Vagina (tissue), 2 donors: ENCODE measurements at places on chromosomes 5 and 9. TPM values are rescaled to one million over a fixed set of nuclear protein-coding genes. Genes with fewer than 3 reads are reported as not detected.

GRCh38 chr9:127492616-127493015 is 41.3 kb downstream of the LRSAM1 start:
- DNase-seq = no peak

DNA sequence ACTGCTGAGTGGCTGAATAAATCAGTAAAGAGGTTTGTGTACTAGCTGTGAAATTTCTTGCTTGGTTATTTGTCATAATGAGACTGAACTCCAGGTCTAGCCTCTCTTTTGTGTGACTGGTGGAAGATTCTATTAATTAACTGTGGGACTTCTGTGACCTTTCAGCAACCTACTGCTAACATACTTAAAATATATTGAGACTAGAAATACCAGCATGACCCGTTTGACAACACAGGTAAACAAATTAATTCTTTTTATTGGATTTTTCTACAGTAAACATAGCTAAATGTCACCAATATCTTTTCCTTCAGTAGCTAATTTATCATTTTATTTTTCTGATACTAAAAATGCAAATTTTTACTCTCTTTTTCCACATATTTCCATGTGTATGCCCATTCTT is 390.4 kb upstream of the KCNN2 start:
- DNase-seq = no peak

DNA sequence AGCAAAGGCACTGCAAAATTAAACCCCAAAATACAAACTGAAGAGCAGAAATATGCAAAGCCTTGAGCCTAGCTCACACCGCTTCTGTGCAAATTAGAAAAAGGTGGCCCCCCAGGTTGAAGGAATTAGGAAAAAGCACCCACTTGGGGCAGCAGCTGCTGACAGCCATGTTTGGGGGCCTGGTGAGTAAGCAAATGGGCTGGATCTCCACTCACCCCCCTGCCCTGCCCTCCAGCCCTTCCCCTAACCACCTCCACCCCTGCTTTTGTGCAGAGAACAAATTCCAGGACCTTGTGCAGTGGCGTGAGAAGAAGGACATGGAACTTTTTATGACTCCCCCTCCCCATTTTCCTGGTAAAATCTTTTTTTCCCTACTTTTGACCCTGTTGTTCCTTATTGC is 92.0 kb upstream of the DNAH5 start:
- no peak for DNase-seq

- DNase-seq = no peak
Measured at GRCh38 chr5:10424124-10424731, 17.5 kb upstream of the ROPN1L start.

KIAA1958 gene
- 12.0 TPM for total RNA-seq

DNA sequence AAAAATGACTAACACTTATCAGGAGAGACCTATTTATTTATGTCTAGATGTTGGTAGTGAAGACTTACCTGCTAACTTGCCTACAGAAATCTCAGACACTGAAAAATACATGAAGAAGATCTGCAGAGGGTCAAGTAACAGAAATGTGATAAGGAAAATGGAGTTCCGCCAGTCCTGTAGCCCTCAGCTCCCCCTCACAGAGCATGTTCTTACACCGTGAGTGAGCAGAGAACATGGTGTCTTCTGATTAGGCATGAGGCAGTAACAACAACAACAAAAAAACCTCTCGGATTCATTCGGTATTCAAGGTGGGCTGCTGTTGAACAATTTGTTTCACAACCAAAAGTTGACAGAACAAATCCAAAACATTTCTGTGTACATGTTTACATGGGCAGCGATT is 162.0 kb upstream of the SNX2 start:
- no peak for DNase-seq

GRCh38 chr9:104850786-104851545 is 77.0 kb downstream of the ABCA1 start:
- DNase-seq = no peak

ADGRV1 gene
- 10.6 TPM for total RNA-seq

- no peak for DNase-seq
Measured at GRCh38 chr9:130137641-130138081, 34.5 kb upstream of the NCS1 start.

MED22 gene
- 32.9 TPM for total RNA-seq

GAPVD1 gene
- total RNA-seq = 54.8 TPM

- no peak for DNase-seq
Measured at GRCh38 chr5:31976169-31976568, 197.9 kb downstream of the GOLPH3 start.

GRCh38 chr5:73640861-73641320 is 14.9 kb downstream of the ARHGEF28 start:
- no peak for DNase-seq

- DNase-seq = no peak
Measured at GRCh38 chr5:172919525-172920446, 39.4 kb upstream of the RPL26L1 start.

DNA sequence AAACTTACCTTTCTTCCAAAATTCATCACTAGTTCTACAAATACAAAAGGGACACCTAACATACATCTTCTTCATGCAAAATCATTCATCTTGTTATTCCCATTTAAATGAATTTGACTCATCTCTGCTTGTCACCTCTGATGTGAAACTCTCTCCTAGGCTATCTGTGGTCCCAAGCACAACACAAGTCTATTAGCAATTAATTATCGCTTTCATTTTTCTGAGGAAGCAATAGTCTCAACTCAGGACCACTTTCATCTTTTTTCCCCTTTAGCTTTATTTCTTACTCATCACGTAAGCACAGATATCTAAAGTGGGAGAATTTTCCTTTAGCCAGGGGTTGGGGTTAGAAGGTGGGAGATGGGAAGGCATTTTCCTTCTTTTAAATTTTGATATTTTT is 131.9 kb downstream of the ST8SIA4 start:
- no peak for DNase-seq

PCDHGA9 gene
- total RNA-seq = 8.8 TPM

DNA sequence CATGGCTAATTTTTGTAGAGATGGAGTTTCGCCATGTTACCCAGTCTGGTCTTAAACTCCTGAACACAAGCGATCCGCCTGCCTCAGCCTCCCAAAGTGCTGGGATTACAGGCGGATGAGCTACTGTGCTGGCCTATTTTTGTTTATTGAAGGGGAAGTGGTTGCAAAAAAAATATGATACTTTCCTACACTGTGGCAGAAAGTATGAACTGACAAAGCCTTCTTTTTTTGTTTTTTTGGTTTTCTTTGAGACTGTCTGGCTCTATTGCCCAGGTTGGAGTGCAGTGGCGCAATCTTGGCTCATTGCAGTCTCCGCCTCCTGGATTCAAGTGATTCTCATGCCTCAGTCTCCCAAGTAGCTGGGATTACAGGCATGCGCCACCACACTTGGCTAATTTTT is 50.9 kb downstream of the OSTF1 start:
- no peak for DNase-seq

GRCh38 chr9:90249094-90249493 is 393.5 kb downstream of the DIRAS2 start:
- no peak for DNase-seq

GRCh38 chr5:157778121-157778805 is 34.8 kb downstream of the LSM11 start:
- no peak for DNase-seq

DNA sequence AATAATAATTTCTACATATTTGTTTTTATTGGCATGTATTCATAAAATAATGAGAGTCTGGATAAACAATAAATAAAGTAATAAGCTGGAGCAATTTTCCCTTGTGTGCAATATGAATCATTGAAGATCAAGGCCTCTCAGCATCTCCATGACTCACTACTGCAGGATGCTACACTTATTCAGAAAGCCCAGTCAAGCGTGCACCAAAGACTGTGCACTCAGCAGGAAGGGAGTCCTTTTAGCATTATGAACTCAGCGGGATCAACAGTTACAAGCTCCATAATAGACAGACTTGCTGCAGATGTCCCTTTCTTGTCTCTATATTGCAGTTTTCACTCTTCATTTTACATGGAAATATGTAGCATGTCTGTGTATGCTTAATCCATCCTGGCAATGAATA is 485.3 kb downstream of the CDH9 start:
- DNase-seq = no peak

DNA sequence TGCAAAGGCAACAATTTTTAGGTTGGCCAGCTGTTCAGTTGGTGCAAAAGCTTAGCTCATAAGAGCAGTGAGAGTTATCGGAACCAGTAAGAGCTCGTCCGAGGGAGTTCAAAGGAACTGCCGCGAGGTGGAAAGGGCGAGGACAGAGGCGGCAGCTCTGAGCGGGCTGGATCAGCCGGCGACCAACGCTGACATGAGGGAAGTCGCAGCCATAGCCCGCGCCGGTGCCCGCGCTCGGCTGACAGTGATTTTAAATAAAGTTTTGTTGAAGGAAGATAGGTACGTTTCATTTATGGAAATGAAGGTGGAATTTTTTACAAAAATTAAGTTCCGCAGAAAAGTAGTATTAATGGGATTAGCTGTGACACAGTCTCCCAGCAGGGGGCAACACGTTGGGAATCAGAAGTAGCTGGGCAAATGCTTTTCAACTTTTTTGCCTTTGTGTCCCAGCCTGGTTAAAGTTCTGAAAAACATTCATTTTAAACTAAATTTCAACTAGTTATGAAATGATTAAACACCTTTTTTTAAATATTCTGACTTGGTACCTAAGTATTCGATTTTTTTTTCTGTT is 43.2 kb downstream of the FBXO4 start:
- no peak for DNase-seq

GRCh38 chr9:135037521-135038250 is 49.8 kb upstream of the OLFM1 start:
- no peak for DNase-seq

PCDHAC2 gene
- total RNA-seq = 3.9 TPM

EDIL3 gene
- 15.2 TPM for total RNA-seq

GRCh38 chr9:99602854-99603253 is 218.8 kb upstream of the NR4A3 start:
- no peak for DNase-seq

- DNase-seq = no peak
Measured at GRCh38 chr9:127361561-127361960, 35.4 kb upstream of the SLC2A8 start.

DNA sequence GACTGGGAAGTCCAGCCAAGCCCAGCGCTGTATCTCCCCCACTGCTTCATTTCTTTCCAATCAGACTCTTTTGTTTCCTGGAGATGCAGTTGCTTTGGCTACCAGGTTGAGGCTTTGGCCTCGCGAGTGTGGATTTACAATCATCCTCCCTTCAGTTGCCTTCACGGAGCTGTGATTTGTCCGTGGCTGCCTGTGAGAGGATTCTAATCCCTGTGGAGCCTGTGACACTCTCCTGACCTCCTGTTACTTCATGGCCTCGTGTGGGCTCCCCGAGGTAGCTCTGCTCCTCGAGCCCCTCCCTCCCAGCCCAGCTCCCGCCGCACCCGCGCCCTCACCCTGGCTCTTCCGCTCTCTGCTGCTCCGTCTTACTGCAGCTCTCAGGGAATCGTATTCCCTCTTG is 107.2 kb upstream of the STC2 start:
- no peak for DNase-seq

LCN15 gene
- total RNA-seq = not detected

DNA sequence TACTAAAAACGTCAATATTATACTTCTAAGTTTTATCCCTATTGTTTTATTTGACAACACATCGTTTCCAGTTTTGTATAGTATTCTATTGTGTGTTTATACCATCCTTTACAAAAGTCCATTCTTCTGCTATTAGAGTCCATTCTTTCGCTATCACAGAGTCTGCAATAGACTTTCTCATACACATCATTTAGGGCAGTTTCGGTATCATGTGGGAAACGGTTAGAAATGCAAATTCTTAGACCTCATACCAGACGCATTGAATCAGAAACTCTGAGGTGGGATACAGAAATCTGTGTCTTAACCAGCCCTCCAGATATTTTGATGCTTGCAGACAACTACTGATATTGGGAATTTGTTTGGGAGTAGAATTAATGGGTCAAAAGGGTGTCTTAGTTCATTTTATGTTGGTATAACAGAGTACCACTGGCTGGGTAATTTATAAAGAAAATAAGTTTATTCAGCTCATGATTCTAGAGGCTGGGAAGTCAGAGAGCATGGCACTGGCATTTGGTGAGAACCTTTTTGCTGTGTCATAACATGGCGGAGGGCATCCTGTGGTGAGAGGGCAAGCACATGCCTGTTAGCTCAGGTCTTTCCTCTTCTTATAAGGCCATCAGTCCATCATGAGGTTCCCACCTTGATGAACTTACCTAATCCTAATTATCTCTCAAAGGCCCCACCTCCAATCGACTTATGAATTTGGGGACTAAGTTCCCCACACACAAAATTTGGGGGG is 21.1 kb downstream of the CARTPT start:
- DNase-seq = no peak

AGTPBP1 gene
- total RNA-seq = 12.3 TPM

SPOCK1 gene
- total RNA-seq = 70.7 TPM

- no peak for DNase-seq
Measured at GRCh38 chr5:135365281-135365680, 33.8 kb downstream of the MACROH2A1 start.

- no peak for DNase-seq
Measured at GRCh38 chr5:96434201-96434645, 1.2 kb upstream of the PCSK1 start.

GRCh38 chr9:73596321-73596720 is 444.7 kb downstream of the ANXA1 start:
- DNase-seq = no peak
